ENCODE measurements at places on chromosomes 6 and 20.

GRCh38 chr6:105036351-105036750, 79.4 kb downstream of the LIN28B start:
- DNase-seq: no peak

DNA sequence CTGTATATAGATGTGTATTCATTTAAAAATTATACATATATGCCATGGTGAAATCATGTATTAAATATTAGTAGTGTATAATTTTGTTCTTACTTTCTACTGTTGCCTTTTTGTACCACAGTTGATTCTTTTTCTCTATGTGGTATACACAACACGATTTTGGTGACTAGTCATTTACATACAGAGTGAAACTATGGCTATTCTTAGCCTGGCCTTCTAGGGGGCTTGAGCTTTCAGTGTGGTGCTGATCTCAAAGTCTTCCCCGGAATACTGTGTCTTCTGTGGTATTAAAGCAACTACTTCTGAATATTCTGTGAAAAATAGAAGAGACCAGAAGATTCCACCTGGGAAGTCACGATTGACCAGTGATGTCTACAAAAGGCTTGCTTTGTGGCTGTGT, 301.9 kb downstream of the UTRN start:
- no peak for DNase-seq

GRCh38 chr20:7029019-7029418, 261.5 kb downstream of the BMP2 start:
- DNase-seq: no peak

DNA sequence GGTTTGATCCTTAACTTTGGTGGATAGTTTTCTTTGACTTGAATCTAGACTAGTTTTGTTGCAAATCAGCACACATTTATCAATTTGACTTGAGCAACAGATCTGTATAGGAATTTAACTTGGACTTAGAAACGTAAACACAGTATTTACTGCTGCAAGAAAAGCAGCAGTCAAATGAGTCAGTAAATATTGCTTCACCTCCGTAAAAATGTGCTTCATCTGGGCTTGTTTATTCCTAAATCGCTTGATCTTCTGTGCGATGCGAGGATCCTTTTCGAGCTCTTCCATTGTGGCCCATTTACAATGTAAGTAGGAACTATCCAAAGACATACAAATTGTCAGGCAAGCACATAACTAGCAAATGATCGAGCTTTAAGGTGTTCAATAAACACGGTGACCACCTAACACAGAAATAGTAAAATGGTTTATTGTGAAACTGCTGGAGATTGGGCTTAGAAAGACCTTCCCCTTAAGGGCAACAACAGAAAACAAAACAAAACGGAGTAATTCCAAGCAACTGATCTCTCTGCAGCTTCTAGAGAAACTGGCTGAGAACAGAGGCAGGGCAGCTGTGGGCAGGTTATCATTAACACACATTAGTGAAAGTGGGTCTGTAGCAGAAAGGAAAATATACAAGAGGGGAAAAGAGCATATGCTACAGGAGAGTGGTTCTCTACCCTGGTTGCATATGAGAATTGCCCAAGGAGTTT, 120.8 kb downstream of the CHD6 start:
- no peak for DNase-seq

- DNase-seq: no peak
These were observed 17.0 kb upstream of the MEP1A start for GRCh38 chr6:46776070-46776712.

DNA sequence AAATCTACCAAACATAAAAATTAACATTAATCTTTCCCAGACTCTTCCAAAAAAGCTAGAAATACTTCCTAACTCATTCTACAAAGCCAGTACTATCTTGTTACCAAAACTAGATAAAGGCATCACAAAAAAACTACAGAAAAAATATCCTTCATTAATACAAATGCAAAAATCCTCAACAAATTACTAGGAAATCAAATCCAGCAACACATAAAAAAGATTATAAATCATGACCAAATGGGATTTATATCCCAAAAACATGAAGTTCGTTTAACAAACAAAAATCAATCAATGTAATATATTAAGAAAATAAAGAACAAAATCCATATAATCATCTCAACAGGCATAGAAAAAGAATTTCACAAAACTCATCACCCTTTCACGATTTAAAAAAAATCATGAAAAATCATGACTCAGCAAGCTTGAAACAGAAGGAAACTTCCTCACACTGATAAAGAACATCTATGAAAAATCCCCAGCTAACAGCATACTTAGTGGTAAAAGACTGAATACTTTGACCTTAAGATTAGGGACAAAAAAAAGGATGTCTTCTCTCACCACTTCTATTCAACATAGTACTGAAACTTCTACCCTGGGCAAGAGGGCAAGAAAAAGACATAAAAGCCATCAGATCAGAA, 43.2 kb downstream of the RANBP9 start:
- peak; percentile 27 for DNase-seq

DNA sequence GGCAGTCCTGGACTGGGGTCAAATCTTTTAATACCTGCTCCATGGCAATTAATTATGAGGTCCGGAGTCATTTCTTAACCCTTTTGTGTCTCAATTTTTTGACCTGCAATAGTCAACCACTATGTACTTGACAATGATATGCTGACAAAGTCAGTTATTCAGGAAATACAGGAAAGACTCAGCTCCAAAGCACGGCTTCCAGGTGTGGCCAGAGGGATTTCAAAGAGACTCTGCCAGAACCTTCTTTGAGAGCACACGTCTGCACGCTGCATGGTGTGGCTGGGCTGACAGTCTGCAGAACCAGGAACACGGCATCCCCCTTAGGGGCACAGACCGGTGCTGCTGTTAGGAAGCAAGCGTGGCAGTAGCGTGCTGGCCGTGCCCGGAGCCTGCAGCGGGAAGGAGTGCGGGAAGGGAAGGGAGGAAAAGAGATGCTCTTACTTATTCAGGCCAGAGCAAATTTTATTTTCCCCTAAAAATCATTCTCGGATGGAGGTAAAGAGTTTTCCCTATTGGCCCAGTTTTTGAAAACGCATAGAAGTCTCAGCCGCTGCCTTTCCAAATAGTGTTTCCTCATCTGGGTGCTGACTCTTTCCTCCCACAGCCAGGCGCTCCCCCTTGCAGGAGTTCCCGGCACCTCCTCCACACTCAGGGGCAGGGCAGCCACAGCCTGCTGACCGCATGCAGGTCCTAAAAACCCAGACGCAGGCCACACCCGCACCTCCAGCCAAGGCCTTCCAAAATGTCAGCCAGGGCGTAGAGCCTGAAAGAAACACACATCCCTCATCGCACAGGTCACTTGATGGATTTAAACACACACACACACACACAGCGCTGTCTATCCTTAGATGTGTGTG, 187.4 kb upstream of the SNX9 start:
- no peak for DNase-seq

DNA sequence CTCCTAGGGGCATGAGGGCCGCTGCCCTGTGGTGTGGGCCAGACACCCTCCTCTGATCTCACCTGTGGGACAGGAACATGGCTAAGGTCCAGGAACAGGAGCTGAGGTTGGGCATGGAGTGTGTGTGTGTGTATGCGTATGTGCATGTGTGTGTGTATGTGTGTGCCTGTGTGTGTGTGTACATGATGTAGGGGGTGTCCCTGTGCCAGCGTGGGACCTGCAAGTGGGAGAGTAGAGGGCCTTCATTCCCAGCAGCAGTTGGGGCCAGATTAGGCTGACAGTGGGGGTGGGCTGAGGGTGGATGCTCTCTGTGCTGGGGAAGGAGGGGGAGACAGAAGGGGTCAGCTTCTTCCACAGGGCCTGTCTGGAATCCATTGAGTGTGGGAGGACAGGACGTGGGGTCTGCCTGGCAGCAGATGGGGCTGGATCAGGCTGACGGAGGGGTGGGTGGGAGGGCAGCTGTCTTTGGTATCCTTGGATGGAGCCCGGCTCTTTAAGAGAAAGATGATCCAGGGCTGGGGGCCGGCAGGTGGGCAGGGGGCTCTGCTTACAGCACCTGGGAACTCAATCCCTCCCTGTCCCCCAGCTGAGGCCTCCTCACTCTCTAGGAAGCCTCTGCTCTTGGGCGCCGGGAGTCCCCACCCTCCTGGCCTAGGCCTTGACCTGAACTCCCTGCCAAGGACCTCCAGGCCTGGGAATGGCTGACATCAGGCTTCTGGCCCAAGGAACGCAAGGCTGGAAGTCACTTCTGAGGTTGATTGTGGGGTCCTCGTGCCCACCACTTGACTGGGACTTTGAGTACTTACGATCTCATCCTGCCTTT, 44.0 kb downstream of the SPDEF start:
- DNase-seq: no peak

All from CD4-positive, alpha-beta T cell treated with Interleukin-21 for 1 hour (primary cell).